ENCODE measurements at places on chromosomes 7 and 10.

DNA sequence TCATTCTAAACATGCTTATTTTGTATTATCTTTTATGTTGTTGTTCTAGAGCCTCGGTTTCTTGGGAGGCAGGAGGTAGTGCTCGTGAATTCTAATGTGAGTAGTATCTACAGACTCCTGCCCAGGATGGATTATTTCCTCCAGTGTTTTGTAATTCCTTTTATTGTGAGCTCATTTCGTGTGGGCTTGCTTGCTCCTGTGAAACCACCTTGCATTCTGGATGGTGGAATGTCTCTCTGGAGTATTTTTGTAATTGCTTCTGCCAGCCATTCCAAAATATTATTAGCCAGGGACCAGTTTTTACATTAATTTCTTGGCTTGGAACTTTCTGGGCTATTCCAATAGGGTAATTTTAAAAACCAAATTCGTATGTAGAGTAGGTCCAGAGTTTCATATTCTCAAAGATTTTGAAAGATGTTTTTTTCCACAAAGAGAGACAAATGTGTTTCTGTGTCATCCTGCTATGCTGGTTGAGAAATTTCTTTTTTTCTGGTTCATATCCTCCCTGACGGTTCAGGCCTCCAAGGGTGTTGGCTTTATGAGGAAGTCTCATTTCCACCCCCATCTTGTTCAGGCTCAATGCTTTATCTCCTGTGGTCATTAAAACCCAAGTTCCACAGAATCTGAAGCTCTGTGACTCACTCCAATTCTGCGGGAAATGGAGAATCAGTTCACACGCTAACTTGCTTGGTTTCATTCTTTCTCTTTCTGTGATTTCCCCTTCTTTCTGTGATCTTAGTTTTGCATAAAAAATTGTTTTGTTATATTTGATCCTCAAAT is 41.7 kb upstream of the CALD1 start:
- peak; percentile 97 for DNase-seq

DNA sequence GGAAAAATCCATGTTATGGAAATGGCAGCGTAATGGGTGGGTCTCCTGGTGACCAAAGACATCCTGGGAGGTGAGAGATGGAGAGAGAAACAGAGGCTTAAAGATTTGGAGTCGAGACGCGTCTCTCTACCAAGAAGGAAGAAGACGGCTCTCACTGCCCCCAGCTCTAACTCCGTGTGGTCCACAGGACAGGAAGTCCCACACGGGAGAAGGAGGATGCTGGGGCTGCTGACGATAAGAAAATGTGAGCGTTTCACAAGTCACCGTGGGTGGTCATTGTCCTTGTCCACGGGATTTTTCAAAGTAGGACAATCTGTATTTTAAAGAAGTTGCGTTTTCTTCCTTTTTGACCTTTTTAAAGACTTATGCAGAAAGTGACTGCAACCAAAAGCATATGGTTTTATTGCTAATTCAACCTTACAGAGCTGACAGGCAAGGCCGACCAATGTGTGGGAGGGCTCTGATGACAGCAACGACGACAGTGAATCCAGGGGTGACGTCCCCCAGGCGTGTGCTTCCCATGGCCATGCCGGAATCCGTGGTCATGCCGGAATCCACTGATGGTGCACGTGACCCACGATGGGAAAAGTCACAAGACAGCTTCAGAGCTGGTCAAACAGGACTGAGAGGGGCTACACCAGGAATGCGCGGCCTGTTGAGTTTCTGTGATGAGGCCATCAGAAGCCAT is 341.2 kb downstream of the PTPRN2 start:
- DNase-seq, result no peak

DNA sequence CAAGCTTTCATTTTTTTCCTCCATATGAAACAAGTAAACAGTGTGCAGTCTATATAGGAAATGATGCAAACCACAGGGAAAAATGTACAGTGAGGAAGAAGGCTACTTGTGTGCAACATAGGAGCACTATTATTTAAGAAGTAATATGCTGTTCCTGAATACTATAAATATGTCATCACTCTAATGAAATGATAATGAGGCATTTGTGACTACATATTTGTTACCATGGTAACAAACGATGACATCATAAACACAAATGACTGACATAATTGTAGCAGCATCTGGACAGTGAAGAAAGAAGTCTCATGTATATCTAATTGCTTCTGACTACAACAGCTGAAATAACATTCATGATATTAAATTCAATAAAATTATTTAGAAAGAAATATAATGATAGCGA is 164.8 kb downstream of the C7orf25 start:
- no peak for DNase-seq

DNA sequence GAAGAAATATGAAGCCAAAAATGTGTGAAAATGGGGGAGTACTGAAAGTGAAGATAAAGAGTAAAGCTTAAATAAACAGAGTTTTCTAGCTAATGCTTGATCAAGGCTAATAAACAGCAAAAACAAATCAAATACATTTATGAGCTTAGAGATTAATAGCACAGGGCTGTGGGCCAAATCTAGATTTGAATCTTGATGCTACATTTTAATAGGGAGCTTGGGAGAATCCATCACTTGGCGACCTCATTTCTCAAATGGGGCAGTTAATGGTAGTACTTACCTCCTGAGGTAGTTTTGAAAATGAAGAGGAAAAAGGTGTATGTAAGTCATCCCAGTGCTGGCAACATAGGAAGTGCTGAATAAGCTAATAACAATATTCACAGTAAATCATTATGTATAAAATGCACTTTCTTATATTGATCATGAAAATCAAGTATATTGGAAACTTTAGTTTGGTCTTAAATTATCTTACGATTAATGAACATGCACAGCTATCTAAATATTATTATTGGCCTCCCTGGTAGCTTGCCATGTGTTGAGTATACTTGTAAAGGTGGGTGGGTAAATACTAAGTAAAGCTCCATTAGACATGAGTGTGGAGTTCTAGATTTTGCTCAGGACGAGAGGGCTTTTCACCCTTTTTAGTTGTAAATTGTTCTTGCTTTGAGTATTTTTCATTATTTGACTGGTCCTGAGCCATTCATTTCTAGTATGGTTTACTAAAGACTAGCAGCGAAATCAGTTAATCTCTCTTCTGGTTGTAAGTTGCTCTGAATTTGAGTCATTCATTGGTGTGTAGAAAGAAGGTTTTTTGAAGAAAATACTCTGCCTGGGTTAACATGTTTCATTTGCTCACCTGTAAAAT is 5.1 kb downstream of the BICC1 start:
- no peak for DNase-seq

DNA sequence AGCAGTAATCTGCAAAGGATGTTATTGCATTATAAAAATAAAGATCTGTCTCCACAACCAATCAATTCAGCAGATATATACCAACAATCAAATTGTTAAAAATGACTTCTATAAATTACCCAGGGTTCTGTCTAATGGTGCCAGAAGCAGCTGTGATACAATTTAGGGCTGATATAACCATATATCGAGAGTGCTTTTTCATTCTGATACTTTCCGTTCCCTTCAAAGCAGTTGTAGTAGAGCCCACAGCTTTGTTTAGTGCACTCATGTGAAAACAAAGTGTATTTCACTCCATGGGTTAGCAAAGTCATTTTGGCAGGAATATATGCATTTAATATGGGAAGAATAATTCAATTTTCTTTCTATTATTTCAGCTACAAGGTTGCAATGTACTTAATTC is 83.1 kb upstream of the CHCHD3 start:
- DNase-seq, result no peak

- no peak for DNase-seq
These were observed 181.2 kb upstream of the NOBOX start for GRCh38 chr7:144584726-144585125.

DNA sequence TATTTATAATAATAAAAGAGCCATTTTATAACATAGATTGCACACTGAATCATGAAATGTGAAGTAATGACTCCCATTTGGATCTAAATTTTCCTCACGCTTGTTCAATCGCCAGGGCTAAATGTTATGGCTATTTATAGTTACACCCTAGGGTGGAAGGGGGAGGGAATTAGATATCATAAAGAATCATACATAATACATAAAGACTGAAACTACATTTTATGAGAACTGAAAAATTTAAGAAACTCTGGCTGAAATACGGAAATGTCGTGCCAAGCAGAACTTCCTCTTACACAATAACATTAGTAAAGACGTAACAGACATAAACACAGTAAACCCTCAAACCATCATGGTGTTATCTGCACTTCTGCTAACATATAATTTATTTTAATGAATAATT is 327.5 kb upstream of the PHF14 start:
- no peak for DNase-seq

DNA sequence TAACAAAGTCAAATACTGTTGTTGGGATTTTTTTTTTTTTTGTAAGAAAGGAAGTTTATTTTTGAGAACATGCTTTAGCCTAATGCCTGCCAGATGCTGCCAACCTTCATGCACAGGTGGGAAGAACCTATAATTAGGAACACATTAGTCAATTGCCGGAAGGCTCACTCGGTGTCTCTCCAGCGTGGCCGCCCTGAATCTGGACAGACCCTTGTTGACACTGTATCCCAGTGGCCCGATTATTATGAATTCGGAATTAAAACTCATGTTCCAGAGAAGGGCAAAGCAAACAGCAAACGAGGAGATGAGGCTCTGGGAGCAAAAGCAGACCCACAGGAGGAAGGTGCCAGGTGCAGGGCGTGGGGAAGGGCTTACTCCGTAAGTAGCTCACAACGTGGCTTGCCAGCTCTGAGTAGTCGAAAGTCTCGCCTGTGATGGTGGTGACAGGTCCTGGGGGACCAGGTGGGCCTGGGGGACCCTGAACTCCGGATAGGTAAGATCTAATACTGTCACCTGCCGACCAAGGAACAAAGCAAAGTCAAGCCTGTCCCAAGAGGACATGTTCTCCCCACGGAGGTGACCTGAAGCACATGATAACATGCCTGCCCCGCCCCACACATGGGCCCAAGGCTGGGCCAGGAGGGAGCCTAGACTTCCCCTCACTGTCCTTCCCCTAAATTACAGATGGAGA is 48.3 kb downstream of the COL17A1 start:
- no peak for DNase-seq

DNA sequence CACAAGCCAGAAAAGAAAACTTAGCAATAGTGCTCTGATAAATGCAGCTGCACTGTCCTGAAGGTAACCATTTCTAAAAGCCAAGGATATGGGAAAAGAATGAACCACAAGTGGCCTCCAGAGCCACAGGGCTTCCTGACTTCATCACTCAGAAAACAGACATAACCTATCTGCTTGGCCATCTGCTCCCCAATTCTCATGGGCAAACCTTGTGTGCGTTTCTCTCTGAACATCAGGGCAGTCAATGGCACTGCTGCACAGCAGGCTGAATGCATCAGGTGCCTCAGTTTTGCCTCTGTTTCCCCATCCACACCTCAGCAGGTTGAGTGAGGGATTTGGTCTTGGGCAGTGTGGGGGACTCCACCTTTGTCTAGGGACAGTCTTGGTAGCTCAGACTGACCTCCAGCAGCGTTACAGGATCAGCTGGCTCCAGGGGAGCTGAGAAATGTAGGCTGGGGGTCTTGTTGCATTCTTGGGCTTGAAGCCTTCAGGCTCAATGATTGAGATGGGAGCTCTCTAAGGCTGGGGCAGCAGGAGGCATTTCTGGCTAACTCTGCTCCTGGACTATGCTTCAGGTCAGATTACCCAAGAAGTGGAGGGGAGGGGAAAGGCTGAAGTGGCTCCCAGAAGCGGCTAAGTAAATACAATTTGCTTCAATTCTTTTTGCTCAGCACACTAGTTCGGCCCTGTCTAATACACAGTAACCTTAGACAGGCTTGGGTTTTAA is 23.6 kb upstream of the PDLIM1 start:
- DNase-seq, result no peak

- DNase-seq, result no peak
These were observed 29.7 kb downstream of the UNC5B start for GRCh38 chr10:71241830-71242621.

DNA sequence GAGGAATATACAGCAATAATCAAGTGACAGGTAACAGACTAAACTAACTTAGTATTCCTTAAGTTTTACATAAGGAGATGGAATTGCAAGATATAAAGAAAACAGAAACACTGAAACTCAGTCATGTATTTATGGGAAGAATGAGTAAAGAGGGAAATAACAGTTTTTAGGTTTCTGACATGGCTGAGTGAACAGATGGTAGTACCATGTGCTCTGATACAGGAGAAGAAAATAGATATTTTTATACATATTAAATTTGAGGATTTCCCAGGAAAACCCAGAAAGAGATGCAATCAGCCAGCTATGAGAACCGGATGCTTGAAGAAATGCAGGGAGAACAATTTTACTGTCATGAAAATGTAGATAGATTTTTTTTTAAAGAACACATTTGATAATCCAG is 669.5 kb upstream of the GRM3 start:
- DNase-seq, result no peak

Data from AG09309 (cell line).